Fibroblast of skin of right quadriceps (primary cell): ENCODE measurements at places on chromosomes 11 and 22.

- no peak for DNase-seq
These were observed 4.5 kb downstream of the SHISA8 start for GRCh38 chr22:41910050-41911000.

DNA sequence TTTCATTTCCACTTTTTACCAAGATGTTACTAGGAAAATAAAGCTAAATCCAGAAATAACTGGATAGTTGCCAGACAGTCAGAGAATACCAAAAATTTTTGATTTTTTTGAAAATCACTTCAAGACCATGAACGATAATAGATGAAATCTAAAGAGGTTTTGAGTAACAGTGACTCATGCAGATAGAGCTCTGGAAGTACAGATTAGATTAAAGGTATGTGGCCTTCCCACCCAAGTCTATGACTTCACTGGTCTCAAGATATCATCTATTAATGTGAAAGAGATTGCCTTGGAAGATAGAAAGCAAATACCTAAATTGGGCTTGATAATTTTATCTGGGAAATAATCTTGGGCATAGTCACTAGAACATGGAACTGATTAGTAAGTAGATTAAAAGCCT, 415.9 kb downstream of the METTL15 start:
- DNase-seq = peak; percentile 32

DNA sequence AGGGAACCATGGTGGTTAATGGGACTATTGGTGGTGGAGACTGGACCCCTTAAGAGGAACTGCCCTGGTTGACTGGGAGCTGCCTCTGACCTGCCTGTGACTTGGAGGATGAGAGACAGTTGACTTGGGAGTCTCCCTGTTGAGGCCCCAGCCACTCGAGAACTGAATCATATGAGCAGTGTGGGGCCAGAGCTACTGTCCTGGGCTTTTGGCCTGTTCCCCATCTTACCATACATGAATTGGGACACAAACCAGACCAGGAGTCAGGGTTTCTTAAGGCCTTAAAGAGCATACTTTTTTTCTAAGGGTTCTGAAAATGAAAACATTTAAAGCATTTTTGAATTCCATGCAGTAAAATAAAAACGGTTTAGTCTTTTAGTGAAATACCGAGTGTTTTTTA, 92.8 kb downstream of the TEAD1 start:
- DNase-seq = no peak

GRCh38 chr11:10374386-10374785, 69.5 kb downstream of the ADM start:
- DNase-seq = no peak

DNA sequence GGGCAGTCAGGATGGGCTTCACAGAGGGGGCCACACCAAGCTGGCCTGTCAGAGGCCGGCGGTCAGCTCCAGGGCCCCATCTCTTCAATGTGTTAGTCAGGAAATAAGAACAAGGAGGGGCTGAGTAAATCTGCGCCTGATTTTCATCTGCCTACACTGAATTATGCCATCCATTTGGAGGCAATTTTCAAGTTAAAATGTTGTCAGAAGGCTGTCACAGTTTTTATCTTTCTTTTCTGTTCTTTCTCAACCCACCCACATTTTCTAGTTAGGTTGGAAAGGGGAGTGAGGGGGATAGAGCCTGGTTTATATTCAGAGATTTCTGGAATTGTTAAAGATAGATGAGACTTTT, 18.8 kb downstream of the ADORA2A start:
- DNase-seq = no peak
